ENCODE measurements at places on chromosomes 12 and 14. TPM values are rescaled to one million over a fixed set of nuclear protein-coding genes. Genes with fewer than 3 reads are reported as not detected.

- no peak for DNase-seq
Observed at GRCh38 chr12:124684971-124685688, 117.7 kb upstream of the NCOR2 start.

PSMB5 gene
- 194 TPM for total RNA-seq

CLEC14A gene
- 4.5 TPM for total RNA-seq

GRCh38 chr12:77847680-77848431 is 17.2 kb downstream of the NAV3 start:
- no peak for DNase-seq

GRCh38 chr12:95418142-95418541 is 55.8 kb upstream of the METAP2 start:
- DNase-seq: no peak

DNA sequence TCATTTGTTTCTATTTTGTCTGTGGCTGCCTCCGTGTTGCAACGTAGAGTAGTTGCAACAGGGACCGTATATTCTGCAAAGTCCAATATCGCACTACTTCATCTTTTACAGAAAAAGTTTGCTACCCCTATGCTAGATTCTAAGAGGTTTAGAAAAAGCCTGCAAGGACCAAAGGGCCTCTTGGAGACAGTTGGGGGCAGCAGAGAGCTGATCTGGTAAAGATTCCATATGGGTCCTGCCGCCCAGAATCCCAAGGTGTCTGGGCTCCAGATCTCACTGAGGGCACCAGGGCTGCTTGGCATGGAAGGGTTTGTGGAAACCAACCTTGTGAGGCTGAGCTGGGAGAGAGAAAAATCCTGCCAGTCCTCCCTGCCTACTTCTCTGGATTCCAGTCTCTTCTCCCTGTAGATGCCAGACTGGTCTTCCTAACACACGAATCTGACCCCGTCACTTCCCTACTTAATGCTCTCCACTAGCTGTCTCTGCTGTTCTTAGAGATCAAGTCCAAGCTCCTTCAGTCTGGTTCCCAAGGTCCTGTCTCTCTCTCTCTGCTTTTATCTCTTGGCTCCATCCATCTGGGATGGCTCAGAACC is 74.6 kb downstream of the GLRX5 start:
- no peak for DNase-seq
